ENCODE measurements at places on chromosomes 13 and 19.

- DNase-seq, result no peak
These were observed 114.4 kb downstream of the TNFRSF19 start for GRCh38 chr13:23684647-23685046.

DNA sequence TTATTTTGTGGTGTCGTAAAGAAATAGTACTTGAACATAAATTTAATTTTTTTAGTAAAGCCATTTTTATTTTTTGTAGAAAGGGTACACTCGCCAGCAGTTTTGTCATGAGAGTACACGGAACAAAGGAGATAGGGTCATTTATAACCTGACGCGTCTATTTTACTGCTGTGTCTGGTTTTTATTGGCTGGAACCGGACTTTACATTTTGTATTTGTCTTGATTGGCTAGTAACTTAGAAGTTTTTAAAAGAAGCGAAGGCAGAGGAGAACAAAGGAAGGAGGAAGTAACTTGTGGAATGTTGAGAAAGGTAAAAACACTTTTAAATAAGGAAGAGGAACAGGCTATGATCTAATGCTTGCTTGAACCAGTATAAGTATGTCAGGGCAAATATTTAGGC is 43.5 kb downstream of the TRPM4 start:
- DNase-seq, result no peak

GRCh38 chr19:42762789-42763188 is 2.7 kb downstream of the PSG8 start:
- DNase-seq, result no peak

- no peak for DNase-seq
These were observed 359.8 kb upstream of the HTR2A start for GRCh38 chr13:47256618-47257017.

GRCh38 chr13:26390203-26390602 is 136.3 kb downstream of the CDK8 start:
- no peak for DNase-seq

- no peak for DNase-seq
These were observed 69.1 kb upstream of the POSTN start for GRCh38 chr13:37667702-37668101.

GRCh38 chr19:30521937-30522336 is 149.8 kb downstream of the ZNF536 start:
- no peak for DNase-seq

GRCh38 chr13:29196409-29197074 is 376.4 kb downstream of the MTUS2 start:
- DNase-seq, result no peak

GRCh38 chr19:34664168-34664567 is 12.8 kb downstream of the SCGB2B2 start:
- DNase-seq, result no peak

DNA sequence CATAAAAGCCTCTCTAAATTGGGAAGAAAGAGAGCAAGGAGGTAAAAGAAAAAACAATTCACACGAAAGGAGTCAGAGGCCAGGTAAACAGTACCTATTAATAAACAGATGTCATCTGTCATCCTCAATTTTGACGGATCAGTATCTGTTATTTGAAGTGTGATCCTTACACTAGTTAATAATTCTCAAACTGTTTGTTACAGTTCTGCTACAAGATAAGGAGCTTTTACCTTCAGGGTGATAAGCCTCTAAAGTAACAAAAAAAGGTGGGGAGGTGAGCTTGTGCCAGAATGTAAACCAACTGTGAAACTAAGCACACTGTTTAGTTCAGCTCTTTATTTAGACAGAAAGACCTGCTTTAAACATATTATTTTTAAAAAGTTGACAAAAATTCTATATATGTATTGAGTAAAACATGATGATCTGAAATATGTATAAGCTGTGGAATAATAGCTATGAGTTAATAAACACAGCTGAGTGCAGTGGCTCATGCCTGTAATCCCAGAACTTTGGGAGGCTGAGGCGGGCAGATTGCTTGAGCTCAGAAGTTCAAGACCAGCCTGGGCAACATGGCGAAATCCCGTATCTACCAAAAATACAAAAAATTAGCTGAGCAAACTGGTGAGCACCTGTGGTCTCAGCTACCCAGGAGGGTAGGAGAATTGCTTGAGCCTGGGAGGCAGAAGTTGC is 48.4 kb upstream of the EBPL start:
- no peak for DNase-seq

DNA sequence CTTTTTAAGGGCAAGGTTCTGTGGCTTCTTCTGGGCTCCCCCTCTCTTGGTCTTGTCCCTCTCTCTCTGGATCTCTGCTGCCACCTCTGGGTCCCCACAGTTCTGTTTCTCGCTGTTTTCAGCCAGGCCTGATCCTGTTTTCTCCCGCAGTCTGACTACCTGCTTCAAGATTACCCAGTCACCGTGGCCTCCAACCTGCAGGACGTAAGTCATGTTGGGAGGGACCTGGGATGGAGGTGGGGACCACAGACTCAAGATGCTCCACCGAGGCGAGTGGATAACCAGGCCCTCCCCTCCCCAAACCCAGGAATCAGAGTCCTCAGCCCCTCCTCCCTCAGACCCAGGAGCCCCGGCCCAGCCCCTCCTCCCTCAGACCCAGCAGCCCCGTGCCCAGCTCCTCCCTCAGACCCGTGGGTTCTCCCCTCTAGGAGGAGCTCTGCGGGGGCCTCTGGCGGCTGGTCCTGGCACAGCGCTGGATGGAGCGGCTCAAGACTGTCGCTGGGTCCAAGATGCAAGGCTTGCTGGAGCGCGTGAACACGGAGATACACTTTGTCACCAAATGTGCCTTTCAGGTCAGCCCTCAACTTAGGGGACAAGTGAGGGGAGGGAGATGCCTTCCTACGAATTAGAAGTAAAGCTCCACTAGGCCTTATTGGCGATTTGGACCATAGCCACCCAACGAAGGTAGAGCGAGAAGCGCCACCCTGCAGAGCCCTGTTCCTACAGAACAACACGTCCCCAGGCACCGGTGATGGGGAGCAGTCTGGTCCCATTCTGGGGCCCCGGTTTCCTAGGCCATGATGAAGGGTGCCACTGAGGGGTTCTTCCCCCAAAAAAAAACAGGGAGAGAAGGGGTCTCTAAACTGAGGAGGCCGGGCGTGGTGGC is 2.2 kb downstream of the FLT3LG start:
- DNase-seq, result peak; percentile 61

GRCh38 chr19:38352611-38353010 is 17.0 kb downstream of the CATSPERG start:
- DNase-seq, result no peak

DNA sequence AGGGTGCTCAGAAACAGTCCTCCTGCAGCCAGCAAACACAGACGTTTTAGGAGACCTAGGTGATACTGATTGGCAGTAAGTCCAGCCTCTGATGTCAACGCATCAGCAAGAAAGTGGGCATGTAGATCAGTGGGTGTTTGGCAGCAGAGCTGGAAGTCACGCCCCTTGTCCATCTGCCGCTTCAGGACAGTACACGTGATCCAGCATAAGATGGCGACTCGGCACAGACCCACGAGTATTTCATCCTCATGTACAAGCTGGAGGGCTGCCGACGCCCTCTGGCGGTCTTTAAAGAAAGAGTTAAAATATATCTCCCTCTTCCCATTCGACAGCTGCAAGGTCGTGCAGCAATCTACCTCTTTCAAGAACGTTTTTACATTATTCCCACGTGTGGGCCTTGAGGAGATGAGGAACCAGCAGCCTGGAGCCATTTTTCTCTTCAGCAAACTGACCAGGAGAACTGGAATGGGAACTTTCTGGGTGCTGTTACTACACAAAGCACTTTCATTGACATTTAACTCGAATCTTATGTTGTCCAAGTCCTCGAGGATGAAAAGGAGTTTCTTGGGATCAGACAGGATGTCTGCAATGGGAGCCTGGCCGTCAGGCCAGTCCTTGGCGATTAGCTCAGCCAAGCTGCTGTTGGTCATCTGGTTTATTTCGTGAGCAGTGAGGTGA is 22.3 kb downstream of the NLRP11 start:
- DNase-seq, result no peak

GRCh38 chr13:106318941-106319411 is 216.5 kb downstream of the EFNB2 start:
- DNase-seq, result no peak

- DNase-seq, result no peak
These were observed 23.5 kb upstream of the ALOX5AP start for GRCh38 chr13:30711837-30712236.

DNA sequence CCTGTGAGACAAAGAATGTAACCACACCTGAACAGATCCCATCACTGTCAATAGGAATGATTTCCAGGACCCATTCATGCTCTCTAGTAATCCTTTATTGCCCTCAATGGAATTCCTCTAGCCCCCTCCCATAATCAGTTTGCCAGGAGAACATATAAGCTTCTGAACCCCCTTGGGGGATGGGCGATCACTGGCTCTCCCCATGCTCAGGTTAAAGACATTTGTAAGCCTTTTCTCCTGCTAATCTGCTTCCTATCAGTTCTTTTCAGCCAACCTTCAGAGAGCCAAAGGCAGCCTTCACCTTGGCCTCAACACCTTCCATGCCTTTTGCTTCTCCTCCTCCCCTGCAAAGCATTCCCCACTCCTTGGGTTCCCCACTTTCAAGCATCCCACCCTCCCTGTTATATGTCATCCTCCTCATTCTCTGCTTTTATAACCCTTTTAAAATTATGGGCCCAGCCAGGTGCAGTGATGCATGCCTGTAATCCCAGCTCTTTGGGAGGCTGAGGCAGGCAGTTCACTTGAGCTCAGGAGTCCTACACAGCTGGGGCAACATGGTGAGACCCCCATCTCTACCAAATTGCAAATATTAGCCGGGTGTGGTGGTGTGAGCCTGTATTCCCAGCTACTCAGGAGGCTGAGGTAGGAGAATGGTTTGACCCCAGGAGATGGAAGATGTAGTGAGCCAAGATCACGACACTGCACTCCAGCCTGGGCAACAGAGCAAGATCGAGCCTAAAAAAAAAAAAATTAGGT is 12.4 kb downstream of the DPRX start:
- DNase-seq, result no peak

DNA sequence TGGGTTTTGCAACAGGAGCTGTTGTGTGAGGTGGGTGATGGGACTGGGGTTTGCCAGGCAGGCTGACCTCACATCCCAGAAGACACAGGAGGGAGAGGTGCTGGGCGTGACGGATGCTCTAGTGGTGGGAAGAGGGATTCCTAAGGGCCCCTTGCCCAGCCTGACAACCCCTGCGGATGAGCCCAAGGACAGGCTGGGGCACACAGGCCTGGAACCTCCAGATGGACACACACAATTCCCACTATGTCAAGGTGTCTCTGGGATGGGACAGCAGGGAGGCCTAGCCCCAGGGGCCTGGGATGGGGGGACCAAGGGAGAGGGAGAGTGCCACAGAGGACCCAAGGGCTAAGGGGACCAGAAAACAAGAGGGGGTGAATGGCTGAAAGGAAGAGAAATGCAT is 191.5 kb downstream of the ZNF536 start:
- DNase-seq, result no peak

GRCh38 chr13:21670006-21670882 is 629 bp upstream of the FGF9 start:
- peak; percentile 38 for DNase-seq

- no peak for DNase-seq
These were observed 116.3 kb downstream of the RAB20 start for GRCh38 chr13:110445183-110445582.

DNA sequence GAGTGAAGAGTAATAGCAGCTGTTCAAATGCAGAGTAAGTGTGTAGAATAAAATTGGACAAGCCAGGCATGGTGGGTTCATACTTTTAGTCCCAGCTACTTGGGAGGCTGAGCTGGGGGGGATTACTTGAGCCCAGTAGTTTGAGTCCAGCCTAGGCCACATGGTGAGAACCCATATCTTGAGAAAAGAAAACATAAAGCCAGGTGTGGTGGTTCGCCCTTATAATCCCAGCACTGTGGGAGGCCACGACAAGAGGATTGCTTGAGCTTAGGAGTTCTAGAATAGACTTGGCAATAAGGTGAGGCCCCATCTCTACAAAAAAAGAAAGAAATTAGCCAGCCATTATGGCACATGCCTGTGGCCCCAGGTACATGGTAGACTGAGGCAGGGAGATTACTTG is 1241.1 kb downstream of the UQCRFS1 start:
- no peak for DNase-seq

DNA sequence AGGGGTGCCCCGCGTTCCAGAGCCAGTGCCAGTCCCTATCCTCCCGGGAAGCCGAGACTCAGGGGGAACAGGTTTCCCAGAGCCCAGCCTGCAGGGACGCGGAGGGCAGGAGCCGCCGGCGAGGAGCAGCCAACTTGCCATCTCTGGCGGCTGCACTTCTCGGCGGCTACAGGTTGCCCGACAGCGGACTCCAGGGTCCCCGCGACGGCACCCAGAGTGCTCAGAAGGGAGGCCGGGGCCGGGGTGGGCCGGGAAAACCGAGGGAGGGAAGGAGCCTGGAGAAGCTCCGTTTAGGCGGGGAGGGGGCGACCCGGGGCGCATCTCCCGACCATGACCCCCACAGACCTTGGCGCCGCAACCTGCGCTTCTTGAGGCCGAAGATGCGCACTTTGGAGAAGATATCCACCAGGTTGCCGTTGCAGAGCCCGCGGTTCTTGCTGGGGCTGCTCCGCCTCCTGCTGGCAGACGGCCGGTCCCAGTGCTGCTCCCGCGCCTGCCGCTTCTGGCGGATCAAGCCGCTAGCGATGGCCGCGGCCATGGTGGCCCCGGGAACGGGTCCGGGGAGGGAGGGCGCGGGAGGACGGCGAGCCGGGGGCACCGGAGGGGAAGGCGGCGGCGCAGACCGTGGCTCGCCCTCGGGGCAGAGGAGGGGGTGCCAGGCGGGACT is 463.8 kb downstream of the ITGBL1 start:
- no peak for DNase-seq

- peak; percentile 85 for DNase-seq
These were observed 38.3 kb downstream of the TMED1 start for GRCh38 chr19:10797541-10798256.

DNA sequence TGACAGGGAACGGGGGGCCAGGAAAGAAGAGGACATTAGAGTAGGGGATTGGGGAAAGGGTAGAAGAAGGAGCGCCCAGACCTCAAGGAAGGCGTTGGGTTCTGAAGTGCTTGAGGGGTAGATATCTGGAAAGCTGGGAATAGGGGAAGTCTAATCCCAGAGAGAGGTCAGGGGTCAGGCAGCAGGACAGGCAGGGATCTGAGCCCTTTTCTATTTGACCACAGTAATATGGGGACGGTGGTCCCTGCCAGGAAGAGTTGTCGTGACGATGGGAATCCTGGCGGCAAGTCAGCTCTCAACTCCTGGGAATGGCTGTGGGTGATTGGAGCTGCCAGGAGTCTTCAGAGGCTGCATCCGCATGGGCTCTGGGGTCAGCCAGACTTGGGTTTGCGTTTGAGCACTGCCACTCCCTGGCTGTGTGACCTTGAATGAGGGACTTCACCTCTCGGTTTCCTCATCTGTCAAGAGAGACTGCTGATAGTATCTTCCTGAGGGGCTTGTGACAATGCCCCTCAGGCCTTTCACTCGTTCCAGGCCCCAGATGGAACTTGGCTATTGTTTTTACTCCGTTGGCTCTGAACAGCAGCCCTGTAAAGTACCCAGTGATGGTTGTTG is 1.3 kb downstream of the AP2A1 start:
- DNase-seq, result no peak

- no peak for DNase-seq
These were observed 2099.2 kb upstream of the PCDH20 start for GRCh38 chr13:63514886-63515285.

GRCh38 chr19:38891771-38892170 is 7.6 kb downstream of the SIRT2 start:
- no peak for DNase-seq

GRCh38 chr19:12494260-12494860 is 9.7 kb upstream of the ZNF709 start:
- DNase-seq, result no peak

GRCh38 chr19:17052439-17052838 is 22.8 kb downstream of the HAUS8 start:
- no peak for DNase-seq
